G401 (cell line): ENCODE measurements at places on chromosomes 7 and 10. TPM values are rescaled to one million over a fixed set of nuclear protein-coding genes. Genes with fewer than 3 reads are reported as not detected.

- peak; percentile 99 for DNase-seq
Measured at GRCh38 chr7:72028267-72028666, 383.9 kb downstream of the CALN1 start.

- DNase-seq, result no peak
Measured at GRCh38 chr10:42932735-42933447, 144.0 kb upstream of the RET start.

DNA sequence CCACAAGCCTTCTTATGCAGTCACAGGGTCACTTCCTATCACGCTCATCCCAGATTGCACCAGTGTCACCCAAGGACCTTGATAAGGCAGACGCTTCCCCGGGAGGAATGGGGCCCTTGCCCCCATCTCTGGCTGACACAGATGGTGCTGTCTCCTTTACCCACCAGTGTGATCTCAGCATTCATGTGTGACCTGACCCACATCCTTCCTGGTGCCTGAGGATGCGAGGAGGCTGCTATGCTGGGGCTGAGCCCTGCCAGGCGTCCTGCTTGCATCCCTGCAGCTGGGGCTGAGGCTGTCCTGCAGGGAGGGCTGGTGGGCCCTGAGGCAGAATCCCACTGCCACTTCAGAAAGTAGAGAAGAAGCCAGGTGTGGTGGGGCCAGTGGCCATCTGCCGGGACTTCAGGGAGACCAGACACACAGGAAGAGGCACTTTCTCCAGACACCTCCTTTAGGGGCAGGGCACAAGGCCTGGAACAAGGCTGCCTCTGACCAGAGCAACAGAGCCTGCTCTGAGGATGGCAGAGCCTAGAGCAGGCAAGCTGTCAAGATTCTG lies 35.3 kb downstream of the RASGEF1A start:
- DNase-seq, result no peak

GRCh38 chr7:107924841-107925504 lies 34.0 kb downstream of the DLD start:
- no peak for DNase-seq

GRCh38 chr7:47192978-47193377 lies 388.9 kb downstream of the TNS3 start:
- DNase-seq, result no peak

- no peak for DNase-seq
Measured at GRCh38 chr7:27359181-27360125, 116.9 kb downstream of the EVX1 start.

DNA sequence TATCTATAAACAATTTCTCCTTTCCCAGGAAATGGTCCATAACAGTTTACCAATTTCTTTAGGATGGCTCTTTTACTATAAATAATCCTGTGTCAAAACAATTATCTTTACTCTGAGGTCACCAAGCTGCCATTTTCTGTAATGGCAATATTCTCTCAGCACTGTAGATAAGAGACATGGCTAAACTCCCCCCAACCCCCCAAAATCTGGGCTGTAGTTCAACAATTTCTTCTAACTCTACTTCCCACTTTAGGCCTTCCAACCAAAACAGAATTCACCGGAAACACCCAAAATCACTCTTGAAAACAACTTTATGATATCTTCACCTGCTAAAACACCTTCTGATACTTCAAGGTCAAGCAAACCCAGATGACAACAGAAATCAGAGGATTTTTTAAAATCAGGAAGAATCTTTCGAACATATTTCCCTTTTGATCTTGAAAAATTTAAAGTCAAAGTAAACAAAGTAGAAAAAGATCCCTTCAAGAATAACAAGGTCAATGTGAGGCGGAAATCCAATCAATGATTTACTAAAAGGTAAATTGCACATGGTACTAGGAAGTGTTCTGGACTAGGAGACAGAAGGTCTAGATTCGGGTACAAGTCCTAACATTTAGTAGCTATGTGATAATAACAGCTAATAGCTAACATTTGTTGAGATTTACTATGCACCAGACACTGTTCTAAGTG lies 176.8 kb downstream of the CPEB3 start:
- DNase-seq, result no peak

The ICA1 gene
- total RNA-seq, result 29.1 and 51.6 TPM in 2 replicates

DNA sequence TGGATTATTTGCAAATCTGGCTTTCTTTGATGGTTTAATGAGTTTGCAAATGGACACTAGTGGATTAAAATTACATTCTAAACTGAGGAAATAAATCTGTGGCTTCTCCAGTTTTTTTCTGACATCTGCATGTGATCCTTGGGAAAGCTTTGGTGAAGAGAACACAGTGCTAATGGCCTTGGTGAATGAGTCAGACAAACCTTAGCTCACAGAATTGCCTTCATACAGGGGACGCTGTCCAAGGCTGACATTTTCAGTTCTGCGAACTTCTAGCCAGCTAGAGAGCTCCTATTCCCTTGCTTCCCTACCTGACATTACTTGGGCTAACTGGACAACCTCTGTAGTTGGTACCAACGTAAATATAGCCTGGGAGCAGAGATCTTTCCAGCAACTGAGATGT lies 21.2 kb downstream of the BMPER start:
- DNase-seq, result no peak

DNA sequence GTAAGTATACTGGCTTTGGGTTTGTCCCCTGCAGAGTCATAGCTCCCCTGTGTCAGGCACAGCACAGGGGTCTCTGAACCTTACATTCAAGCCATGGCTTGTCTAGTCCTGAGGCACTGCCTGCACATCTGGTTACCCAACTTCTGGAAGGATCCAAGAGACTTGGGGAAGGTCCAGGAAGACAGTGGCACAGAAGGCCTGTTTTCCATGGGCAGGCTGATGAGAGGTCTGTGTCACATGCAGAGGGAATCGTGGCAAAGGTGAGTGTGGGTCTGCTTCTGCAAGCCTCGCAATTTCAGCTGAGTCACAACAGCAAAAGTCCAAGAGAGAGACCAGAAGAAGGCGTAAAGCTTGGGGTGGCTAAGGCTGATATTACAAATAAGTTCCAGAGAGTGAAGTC lies 28.4 kb upstream of the BMPR1A start:
- DNase-seq, result no peak

GRCh38 chr7:133934262-133934976 lies 192.7 kb upstream of the LRGUK start:
- DNase-seq, result no peak

GRCh38 chr7:100211342-100211780 lies 8.4 kb upstream of the PVRIG start:
- DNase-seq, result no peak

DNA sequence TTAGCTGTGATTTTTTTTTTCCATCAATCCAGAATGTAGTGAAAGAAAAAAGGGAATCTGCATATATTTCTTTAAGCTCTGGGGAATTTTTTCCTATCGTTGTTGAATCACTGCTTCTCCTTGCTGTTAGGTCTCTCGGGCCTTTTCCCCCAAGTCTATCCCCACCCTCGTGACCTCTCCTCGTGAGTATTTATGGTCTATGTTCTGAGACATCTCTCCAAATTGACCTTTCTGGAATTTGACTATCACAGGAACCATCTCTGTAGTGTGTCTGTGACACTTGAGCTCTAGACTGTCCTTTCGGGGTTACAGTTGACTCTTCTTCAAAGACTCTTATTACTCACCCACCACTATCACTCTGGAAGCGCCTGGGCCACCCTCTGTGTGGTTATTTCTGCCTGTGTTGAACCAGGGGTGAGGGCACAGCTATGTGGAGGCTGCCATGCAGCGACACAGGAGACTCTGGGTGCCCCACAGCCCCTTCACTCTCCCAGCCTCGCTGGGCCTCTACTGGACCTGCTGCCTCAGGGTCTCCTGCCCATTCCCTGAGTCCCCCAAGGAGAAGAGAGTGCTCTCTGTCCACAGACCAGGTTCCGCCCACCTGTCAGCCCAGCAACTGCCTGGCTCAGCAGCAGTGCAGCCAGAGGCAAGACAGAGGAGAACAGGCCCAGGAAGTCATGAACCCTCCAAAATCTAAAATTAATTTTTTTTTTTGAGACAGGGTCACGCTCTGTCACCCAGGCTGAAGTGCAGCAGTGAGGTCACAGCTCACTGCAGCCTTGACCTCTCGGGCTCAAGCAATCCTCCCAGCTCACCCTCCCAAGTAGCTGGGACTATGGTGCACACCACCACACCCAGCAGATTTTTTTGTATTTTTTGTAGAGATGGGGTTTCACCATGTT lies 45.7 kb upstream of the PTPRN2 start:
- DNase-seq, result no peak

The MKI67 gene
- total RNA-seq, result 9.2 and 13.8 TPM in 2 replicates

The SUN3 gene
- total RNA-seq, result 0.54 TPM in 1 of 2 replicates, not detected in the other

- peak; percentile 40 for DNase-seq
Measured at GRCh38 chr10:11612021-11613001, 861 bp upstream of the USP6NL start.

- DNase-seq, result no peak
Measured at GRCh38 chr7:79453266-79453557, 255 bp downstream of the MAGI2 start.

DNA sequence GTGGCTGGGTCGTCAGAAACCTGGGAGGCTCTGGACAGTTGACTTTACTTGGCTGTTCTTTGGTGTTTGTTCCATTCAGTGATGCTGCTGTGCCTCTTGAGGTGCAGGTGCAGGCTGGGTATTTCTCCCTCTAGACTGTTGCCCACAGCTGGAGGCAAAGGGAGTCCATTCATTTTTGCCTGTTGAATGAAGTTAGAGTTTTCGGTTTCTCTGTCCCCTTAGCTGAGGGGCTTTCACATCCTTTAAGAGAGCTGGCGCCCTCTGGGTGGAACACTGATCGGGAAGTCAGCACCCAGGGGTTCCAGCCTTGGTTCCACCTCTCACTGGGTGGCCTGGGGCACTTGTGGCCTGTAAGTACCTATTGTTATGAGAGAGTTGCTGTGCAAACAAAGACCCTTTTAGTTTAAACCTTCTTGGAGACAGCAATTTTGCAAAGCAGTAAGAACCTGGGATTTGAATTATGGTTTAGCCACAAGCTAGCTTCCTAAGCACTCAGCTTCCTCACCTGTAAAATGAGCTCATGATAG lies 67.2 kb downstream of the GRK5 start:
- no peak for DNase-seq

DNA sequence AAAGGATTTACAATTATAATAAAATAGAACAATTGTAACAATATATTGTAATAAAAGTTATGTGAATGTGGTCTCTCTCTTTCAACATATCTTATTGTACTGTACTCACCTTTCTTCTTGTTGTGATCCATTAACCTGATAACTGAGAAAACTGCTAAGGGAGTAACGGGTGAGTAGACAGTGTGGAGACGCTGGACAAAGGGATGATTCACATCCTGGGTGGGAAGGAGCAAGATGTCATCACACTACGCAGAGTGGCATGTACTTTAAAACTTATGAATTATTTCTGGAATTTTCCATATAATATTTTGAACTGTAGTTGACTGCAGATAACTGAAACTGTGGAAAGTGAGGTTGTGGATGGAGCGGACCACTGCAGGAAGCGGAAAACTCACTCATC lies 91.2 kb upstream of the PLPP4 start:
- no peak for DNase-seq

DNA sequence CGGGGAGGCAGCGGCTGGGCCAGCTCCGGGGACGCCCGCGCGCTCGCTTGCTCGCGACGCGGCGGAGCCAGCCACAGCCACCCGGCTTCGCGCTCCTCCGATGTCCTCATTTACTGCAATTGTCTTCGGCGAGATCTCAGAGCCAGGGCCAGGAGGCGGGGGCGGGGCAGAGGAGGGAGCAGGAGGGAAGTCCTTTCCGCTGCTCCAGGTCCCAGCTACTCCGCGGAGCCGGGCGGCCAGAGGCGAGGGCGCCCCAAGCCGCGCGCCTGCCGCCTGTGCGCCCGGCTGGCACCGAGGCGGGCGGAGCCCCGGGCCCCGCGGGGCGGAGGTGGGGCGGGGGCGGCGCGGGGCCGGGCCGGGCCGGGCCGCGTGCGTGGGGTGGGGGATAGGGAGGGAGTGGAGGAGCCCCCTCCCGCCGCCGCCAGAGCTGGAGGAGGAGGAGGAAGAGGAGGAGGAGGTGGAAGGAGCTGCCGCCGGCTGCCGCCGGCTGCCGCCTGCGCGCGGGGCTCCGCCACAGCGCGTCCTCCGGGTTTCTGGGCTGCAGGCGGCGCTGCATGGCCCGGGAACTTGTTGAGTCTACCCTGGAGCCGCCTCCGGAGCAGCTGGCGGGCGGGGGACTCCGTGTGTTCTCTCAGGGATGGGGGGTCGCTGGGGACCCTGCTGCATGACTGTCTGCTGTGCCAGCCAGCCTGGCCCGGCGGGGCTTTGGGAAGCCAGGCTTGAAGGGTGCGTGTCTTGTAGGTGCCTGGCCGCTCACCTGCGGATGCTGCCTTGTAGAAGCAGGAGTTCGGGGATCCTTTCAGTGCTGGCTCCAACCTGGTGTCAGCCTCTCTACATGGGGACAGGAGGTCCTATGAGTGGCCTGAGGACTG lies at the start of gene INSYN2A:
TSS of gene INSYN2A (minus strand) at position 310 of the 872 bp plus-strand sequence. CDS start 20,196 bp downstream, outside the sequence.
- DNase-seq, result peak; percentile 2

The C10orf62 gene
- 0.24 TPM in 1 of 2 replicates, not detected in the other for total RNA-seq

DNA sequence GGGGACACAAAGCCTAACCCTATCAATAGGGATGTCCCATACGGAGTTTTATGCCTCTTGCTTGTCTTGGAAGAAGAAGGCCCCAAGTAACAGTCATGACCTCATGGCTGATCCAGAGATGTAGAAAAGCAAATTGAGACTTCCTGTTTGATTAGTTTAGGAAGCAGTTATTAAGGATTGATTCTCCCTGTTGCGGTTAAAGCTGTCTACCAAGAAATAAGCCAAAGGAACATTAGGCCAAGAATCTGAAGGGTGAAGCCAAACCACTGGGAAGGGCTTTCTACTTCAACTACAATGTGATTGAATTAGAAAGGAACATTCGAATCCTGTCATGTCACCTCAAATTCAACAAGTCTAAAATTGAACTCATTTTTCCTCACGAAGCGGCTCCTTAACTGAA lies 60.5 kb upstream of the AGBL3 start:
- no peak for DNase-seq

GRCh38 chr7:103094102-103094501 lies 19.2 kb downstream of the ARMC10 start:
- no peak for DNase-seq

DNA sequence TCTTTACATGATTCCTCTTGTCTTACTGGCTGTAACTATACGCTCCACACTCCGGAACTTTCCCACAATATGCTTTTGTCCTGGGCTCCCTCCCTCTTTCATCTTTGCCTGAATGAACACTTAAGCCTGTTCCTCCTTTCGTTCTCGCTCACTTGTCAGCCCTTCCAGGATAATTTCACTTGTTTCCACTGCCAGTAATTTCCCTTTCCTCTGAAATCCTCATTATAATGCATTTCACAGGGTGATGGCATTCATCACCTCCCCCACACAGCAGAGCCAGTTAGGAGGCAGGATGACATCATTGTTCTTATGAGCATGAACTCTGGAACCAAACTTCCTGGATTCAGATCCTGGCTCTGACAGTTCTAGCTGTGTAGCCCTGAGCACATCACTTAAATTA lies 372.6 kb downstream of the GPR158 start:
- no peak for DNase-seq

DNA sequence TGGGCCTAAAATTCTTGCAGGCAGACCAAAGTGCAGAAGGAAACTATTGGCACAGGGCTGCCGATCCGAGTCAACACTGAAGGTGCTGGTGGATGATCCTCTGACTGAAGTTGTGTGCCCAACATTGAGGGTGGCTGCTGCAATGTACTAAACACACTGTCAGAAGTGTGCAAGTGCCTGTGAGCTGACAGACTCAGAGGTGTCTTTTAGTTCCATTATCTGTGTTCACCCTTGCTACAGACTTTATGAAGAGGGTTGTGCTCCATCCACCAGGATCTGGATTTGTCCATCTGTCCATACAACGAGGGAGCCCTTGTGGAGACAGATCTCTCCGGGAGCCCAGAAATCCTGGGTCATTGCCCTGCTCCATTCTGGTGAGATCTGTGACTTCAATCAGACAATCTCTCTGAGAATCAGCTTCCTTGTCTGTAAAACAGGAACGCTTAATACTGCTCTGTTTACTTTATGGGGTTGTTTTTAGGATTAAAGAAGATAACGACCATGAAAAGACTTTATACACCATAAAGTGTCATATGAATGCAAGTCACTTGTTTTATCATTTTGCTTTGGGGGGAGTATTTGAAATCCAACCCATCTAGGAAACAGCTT lies 9.5 kb upstream of the TRPV6 start:
- DNase-seq, result no peak
